ENCODE measurements at places on chromosomes 7 and 10.

- no peak for DNase-seq
These were observed 33.9 kb upstream of the ZNF273 start for GRCh38 chr7:64869121-64869725.

GRCh38 chr10:69359148-69359547 is 57.6 kb downstream of the TACR2 start:
- no peak for DNase-seq

DNA sequence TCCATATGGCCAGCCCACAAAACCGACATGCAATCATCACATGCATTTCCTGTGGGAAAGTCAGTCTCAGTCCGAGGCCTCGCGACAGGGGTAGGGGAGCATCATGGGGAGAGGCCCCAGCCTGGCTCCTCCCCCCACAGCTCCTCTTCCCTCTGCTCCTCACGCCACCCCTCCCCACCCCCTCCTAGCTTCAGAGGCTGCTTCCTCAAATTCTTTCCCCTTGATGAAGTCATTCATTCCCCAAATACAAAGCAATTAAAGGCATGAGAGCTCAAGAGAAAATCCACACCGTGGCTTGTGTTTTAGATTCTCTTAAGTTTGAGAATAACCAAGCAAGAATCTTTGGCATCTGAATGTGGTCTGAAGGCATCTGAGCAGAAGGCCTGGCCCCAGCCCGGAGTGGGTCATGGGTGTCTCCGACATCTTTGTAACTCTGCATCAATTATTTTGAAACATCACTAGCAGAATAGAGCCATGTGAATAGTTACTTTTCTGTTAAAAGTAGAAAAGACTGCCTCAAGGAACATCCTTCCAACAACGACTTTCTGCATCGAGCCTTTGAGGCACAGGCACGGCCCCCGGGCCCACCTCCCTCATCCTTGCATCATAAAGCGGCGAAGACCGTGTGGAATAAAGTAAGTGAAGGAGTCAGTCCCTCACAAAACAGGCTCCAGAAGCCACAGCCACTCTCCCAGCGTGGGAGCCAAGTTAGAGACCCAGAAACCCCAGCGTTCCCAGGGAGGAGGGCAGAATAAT is 90.9 kb downstream of the DIP2C start:
- peak; percentile 63 for DNase-seq

- DNase-seq, result peak; percentile 69
These were observed 91.1 kb downstream of the PPP1R9A start for GRCh38 chr7:94998266-94999068.

- DNase-seq, result peak; percentile 30
These were observed 57.0 kb upstream of the GLCCI1 start for GRCh38 chr7:7911369-7912123.

- DNase-seq, result no peak
These were observed 52.9 kb downstream of the ELMO1 start for GRCh38 chr7:37395618-37396259.

- DNase-seq, result no peak
These were observed 372.1 kb downstream of the RPS24 start for GRCh38 chr10:78405736-78406135.

- no peak for DNase-seq
These were observed 132.2 kb upstream of the CAV2 start for GRCh38 chr7:116367171-116367813.

DNA sequence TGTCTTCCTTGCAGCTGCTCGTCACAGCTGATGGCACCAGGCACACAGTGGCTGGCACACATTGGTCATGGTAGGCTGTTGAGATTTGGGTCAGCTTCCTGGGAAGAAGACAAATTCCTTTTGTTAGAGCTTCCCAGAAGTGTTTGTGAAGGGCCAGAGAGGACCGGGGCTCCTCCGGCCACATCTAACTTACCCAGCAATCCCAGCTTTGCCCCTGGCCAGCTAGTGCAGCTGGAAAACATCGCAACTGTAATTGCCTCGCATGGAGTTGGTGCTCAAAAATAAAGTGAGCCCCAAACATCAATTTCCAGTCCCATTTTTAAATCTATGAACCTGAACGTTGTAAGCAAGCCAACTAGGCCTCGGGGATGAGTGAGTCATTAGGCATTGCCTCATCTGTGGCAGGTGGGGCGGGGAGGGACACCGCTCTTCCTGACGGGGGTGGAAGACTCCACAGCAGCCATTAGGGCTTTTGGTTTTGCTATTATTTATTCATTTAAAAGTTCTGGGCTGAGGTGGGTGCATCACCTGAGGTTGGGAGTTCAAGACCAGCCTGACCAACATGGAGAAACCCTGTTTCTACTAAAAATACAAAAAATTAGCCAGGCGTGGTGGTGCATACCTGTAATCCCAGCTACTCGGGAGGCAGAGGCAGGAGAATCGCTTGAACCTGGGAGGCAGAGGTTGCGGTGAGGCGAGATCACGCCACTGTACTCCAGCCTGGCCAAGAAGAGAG is 12.4 kb downstream of the CPA5 start:
- peak; percentile 68 for DNase-seq

- DNase-seq, result no peak
These were observed 43.8 kb upstream of the STMP1 start for GRCh38 chr7:135618510-135618909.

GRCh38 chr10:109919220-109919619 is 4.1 kb downstream of the XPNPEP1 start:
- no peak for DNase-seq

GRCh38 chr7:132609222-132609621 is 33.0 kb upstream of the PLXNA4 start:
- no peak for DNase-seq

DNA sequence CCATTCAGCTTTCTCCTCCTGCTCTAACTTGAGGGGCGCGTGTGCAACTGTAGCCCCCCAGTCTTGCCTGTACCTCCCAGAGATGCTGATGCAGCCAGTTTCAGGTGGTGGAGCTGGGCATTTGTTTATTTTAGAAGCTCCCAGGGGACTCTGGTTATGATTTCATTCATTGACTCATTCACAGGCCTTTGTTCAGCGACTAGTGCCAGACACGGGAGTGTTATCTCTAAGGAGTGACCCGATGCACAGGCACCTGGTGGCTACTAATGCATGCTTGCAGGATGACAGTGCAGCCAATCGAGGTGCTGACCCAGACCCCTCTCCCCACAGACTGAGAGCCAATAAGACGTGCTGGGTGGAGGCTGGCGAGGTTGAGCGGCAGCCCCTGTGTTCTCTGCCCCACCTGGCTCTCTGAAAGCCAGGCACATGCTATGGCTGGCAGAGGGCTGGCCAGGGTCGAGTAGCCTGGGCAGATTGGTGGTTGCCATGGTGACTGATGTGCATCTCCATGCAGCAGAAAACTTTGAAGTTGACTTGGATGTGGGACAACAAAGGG is 19.7 kb upstream of the SLC18A2 start:
- DNase-seq, result no peak

Measured in umbilical cord (tissue), 2 donors.